ENCODE measurements at places on chromosomes 3 and 15.

- peak; percentile 9 for DNase-seq
Observed at GRCh38 chr15:75648156-75649000, 666 bp downstream of the SNX33 start.

- DNase-seq = no peak
Observed at GRCh38 chr15:39124155-39124552, 456.7 kb upstream of the THBS1 start.

DNA sequence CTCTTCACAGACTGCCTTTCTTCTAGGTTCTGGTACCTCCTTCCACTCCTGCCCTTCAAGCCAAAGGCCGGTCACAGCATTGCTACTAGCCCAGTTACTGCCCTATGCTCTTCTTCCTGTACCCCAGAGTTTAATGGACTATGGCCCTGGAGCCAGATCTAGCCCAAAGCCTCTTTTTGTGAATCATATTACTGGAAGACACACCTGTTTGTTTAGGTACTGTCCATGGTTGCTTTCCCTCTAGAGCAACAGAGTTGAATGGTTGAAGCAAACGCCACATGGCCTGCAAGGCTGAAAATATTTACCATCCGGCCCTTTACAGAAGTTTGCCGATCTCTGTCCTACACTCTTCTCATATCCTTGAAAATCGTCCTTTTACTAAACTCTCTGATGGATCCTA lies 47.0 kb downstream of the PDZRN3 start:
- DNase-seq = no peak

DNA sequence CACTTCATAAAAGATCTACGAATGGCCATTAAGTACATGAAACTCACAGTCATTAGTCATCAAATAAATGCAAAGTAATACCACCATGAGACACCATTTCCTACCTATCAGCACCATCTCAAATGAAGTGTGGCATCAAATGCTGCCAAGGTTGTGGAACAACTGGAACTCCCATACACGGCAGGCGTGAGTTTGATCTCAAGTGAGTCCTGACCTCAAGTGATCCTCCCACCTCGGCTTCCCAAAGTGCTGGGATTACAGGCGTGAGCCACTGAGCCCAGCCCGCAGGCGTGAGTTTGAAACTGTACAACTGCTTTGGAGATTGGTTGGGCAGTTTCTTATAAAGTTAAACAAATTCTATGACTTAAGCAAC lies 28.8 kb upstream of the HDAC11 start:
- DNase-seq = no peak

DNA sequence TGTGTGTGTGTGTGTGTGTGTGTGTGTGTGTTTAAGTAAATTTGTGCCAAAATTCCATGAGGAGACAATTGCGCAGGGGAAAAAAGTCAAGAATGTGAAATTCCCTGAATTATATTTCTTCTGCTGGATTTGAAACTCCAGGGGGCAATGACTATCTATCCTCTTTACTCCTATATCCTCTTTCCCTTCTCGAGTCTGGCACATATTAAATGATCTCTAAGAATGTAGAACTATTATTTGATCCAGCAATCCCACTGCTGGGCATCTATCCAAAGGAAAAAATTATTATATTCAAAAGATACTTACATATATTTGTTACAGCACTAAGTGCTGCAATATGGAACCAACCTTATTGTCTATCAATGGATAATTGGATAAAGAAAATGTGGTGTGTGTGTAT lies 350.1 kb upstream of the ADAMTS9 start:
- no peak for DNase-seq

DNA sequence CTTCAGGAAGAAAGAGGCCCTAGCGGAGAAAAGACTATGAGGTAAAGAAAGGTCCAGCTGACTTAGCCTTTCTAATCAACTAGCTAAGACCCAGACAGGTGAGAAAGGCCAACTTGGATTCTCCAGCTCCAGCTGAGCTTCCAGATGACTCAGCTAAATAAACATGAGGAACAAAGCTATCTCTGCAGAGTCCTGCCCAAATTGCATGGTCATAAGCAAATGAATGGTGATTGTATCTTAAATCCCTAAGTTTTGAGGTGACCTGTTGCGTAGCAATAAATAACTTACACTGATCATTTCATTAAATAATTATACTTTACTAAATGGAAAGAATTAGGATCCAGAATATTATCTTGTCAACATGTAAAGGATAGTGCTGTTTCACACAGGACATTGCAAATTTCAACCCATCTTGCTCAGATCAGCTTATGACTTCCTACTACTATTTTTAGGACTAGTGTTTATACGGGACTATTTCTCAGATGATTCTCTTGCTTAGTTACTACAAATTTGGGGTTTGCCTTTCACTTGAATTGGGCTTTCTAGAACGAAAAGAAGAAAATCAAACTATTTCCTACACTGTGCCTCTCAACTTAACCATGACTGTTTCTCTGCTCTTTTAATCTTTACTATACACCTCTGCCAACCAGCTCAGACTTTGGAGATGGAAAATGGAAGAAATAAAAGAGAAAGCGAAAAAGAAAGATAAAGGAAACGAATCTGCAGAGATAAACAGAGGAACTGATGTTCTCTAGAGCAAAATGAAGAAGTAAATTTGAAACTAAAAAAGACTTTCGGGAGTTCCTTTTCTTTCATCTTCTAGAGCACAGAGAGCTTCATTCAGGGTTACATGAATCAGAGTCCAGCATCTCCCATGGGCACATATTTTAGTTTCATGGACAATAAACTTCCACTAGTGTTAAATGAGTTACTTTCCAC lies 6.6 kb upstream of the ADGRG7 start:
- DNase-seq = no peak

- DNase-seq = peak; percentile 88
Observed at GRCh38 chr15:64507293-64507802, 47.0 kb downstream of the ZNF609 start.

Measured in posterior cingulate gyrus (tissue), 11 donors.